IPS DF 6.9 (cell line): ENCODE measurements at places on chromosomes 11 and 22.

- DNase-seq, result no peak
Observed at GRCh38 chr22:46123694-46124382, 26.5 kb upstream of the PPARA start.

- DNase-seq, result no peak
Observed at GRCh38 chr11:101863361-101863760, 51.4 kb upstream of the CEP126 start.

GRCh38 chr11:131792243-131792642 lies 421.8 kb downstream of the NTM start:
- no peak for DNase-seq

DNA sequence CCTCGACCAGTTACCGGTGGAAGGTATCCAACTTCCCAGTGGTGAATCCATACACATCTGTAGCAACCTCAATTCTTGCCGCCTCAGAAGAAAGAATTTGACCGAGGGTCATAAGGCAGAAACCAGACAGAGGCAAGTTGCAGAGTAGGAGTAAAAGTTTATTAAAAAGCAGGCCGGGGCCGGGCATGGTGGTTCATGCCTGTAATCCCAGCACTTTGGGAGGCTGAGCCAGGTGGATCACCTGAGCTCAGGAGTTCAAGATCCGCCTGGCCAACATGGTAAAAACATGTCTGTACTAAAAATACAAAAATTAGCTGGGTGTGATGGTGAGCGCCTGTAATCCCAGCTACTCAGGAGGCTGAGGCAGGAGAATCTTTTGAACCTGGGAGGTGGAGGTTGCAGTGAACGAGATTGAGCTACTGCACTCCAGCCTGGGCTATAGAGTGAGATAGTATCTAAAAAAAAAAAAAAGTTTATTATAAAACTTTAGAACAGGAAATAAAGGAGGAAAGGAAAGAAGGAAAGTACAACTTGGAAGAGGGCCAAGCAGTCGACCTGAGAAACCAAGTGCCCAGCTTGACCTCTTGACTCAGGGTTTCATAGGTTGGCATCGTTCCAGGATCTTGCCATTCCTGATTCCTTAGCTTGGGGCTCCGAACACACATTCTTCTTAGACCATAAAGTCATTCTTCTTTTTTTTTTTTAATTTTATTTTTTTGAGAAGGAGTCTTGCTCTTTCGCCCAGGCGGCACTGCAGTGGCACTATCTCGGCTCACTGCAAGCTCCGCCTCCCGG lies 27.8 kb downstream of the RGL4 start:
- no peak for DNase-seq

DNA sequence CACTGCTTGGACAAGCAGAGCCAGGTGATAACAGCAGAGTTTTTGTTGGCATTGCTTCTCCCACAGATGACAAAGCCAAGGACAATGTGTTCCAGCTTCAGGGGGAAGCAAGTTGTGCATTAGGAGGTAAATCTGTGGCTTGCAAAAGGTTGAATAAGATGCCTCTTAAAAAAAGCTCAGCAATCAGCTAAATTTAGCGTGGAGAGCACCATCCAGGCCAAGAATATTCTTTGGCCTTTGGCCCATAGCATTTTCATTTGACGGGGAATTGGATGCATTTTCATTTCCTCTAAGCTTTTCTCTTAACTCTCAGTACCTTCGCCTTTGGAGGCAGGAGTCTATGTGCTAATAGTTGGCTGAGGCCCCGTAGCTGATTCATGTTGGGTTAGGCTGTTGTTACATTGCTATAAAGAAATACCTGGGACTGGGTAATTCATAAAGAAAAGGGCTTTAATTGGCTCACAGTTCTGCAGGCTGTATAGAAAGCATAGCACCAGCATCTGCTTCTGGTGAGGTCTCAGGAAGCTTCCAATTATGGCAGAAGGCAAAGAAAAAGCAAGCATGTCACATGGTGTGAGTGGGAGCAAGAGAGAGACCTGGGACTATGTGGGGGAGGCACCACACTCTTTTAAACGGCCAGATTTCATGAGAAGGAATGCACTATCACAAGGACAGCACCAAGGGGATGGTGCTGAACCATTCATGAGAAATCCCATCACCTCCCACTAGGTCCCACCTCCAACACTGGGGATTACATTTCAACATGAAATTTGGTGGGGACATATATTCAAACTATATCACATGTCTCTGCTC lies 350.1 kb upstream of the C11orf87 start:
- no peak for DNase-seq

GRCh38 chr11:77151804-77152509 lies 23.9 kb downstream of the MYO7A start:
- DNase-seq, result no peak

DNA sequence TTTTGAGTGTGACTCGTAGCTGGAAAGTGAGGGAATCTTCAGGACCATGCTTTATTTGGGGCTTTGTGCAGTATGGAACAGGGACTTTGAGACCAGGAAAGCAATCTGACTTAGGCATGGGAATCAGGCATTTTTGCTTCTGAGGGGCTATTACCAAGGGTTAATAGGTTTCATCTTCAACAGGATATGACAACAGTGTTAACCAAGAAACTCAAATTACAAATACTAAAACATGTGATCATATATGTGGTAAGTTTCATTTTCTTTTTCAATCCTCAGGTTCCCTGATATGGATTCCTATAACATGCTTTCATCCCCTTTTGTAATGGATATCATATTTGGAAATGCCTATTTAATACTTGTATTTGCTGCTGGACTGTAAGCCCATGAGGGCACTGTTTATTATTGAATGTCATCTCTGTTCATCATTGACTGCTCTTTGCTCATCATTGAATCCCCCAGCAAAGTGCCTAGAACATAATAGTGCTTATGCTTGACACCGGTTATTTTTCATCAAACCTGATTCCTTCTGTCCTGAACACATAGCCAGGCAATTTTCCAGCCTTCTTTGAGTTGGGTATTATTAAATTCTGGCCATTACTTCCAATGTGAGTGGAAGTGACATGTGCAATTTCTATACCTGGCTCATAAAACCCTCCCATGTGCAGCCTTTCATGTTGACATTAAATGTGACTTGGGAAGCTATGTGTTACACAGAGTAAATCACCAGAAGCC lies 11.0 kb downstream of the OR51E1 start:
- no peak for DNase-seq

DNA sequence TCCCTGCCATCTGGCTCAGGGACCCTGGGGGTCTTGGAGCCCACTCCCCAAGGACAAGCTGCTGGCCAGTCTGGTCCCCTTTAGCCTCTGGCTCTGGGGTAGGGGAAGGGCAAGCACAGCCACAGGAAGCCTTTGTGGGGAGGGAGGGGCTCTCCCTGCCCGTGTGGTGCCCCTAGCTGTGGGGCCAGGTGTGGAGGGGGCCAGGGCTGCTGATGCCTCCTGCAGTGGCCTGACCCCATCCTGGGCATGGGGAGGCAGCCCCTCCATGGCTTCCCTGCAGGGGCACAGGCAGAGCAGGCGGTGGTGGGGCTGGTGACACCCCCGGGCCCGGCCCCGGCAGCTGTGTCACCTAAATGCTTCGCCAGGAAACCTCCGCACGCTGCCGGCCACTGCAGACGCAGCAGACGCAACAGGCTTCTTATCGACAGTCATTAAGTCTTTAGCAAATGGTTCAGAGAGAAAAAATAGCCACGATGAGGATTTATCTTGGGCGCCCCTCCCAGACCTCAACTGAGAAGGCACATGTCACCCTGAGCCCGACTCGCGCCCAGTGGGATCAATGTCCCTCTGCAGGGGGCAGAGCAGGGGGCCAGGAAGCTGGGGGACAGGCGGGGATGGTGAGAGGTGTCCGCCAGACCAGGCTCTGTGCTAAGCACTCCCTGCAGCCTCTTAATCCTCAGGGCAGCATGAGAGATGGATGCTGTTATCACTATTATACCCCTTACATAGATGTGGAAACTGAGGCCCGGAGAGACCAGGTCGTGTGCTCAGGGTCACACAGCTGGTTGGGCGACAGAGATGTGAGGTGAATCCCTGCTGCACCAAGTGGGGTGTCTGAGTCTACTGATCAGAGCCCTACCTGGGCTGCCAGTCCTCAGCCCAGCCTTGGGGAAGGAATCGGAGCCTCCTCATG lies 33.9 kb downstream of the FLRT1 start:
- no peak for DNase-seq

- no peak for DNase-seq
Observed at GRCh38 chr11:85967457-85967856, 101.4 kb downstream of the PICALM start.

DNA sequence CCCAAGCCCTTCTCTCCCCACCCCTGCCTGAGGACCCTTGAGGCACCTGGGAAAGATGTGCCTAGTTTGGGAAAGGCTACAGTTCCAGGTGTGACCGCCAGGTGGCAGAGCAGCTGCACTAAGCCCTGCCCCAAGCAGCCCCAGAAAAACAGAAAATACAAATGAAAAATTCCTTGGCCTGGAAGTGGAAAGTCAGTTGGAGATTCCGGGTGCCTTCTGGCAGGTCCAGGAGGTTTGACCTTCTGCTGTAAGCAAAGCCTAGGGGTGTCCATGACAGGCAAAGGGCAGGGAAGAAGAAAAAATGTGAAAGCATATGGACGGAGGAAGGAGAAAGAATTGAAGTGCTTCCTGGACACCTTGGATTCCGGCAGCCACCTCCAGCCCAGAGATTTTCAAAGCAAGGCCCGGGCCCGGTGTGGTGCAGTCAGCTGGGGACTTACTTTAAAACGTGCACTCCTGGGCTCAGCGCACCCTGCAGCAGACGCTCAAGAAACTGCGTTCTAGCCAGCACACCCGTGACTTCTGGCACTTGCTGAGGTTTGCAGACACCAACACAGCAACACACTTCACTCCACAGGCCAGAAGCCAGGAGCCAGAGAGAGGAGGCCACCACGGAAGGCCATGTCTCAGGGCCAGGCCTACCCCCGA lies 37.3 kb upstream of the SLC22A12 start:
- peak; percentile 58 for DNase-seq

GRCh38 chr11:96045622-96046456 lies 121.9 kb upstream of the MTMR2 start:
- DNase-seq, result peak; percentile 31

- DNase-seq, result no peak
Observed at GRCh38 chr11:15483205-15483604, 368.5 kb downstream of the INSC start.

GRCh38 chr11:15171956-15172355 lies 57.2 kb downstream of the INSC start:
- DNase-seq, result no peak

DNA sequence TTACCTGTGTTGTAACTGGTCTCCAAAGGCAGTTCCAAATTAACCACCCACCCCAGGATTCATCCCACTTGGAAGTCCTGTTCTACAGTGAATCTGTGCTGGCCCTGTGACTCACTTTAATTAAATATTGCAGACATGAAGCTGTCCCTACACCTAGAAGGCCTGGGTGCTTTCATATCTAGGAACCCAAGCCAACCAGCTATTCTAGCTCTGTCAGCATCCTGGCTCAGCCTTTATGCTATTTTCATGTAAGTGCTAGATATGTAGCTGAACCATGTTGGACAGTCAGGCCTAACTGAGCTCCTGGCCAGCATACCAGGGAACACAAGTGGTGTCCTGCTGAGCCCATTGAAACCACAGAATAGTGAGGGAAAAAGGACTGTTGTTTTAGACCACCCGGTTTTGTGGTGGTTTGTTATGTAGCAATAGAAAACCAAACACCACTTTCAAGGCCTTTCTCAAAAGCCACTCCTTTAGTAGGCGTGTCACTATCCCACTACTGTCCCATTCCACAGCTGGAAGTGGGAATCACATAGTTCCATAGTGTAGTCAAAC lies 30.3 kb downstream of the CNTF start:
- no peak for DNase-seq

GRCh38 chr11:112459001-112459400 lies 198.3 kb upstream of the PLET1 start:
- DNase-seq, result no peak

DNA sequence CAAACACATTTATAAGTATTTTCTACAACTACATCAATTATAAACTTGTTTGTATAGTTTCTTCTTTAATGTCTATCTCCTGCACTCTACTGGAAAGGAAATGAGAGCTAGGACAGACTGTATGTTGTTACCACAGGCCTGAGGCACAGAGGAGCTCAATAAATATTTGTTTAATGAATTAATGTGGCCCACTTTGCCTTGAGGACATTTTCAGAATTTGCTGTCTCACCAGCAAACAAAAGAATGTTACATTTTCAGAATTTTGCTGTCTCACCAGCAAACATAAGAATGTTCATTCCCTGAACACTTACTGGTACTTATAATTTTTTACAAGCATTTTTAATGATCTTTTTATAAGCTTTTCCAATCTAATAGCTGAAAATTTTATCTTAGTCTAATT lies 41.9 kb upstream of the WNT7B start:
- no peak for DNase-seq

GRCh38 chr11:99079576-99079975 lies 58.8 kb downstream of the CNTN5 start:
- DNase-seq, result no peak

GRCh38 chr11:5343474-5344335 lies at the start of gene OR51B5:
TSS of gene OR51B5 (minus strand) at chr11:5343524. CDS start at chr11:5343524, 0 bp downstream.
- no peak for DNase-seq

DNA sequence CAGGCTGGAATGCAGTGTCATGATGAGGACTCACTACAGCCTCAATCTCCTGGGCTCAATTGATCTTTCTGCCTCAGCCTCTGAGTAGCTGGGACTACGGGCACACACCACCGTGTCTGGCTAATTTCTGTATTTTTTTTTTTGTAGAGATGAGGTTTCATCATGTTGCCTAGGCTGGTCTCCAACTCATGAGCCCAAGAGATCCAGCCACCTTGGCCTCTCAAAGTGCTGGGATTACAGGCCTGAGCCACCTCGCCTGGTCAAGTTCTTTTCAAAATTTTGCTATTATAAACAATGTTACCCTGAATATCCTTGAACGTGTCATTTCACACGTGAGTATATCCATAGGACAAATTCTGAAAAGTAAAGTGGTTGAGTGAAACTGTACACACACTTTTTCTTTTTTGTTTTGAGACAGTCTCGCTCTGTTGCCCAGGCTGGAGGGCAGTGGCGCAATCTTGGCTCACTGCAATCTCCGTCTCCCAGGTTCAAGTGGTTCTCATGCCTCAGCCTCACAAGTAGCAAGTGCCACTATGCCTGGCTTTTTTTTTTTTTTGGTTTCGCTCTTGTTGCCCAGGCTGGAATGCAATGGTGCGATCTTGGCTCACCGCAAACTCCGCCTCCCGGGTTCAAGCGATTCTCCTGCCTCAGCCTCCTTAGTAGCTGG lies 21.6 kb upstream of the EP300 start:
- no peak for DNase-seq

DNA sequence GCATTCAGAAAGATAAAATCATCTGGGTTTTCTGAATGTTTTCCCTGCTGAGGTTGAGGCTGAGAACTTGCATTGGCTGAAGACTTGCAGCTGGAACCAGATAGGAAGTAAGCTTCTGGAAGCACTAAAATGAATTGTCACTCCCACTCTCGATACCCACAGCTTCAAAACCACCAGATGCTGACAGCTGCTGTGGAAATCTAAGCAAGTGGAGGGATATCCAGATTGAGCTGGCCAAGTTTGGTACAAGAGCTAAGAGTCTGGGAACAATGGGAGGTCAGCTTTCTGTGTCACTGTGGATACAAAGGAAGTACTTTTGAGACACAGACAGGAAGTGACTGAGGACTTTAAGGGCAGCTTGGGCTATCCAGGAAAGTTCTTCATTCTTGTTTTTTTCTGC lies 51.3 kb upstream of the CD44 start:
- DNase-seq, result no peak
